ENCODE measurements at places on chromosomes 3 and 15.

- ATAC-seq, result no peak
Measured at GRCh38 chr3:176755552-176755951, 441.7 kb downstream of the TBL1XR1 start.

GRCh38 chr3:46485779-46486175 lies 12.0 kb upstream of the RTP3 start:
- ATAC-seq, result no peak

DNA sequence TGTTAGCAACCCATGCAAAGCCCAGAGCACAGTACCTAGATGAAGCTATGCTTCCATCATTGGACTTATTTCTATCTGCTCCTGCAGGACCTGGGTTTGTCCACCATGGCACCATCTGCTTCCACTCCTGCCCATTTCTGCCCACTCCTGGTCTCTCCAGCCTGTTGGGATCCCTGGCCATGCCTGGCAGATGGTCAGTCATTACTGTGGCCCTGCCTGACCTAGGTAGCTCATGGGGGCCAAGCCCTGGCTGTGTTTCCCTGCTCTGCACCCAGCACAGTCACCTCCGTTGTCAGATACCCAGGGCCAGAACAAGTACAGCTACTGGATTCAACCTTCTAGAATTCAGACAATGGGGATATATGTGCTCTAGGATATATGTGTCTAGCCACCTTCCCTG lies 185.8 kb upstream of the TLE3 start:
- no peak for ATAC-seq

DNA sequence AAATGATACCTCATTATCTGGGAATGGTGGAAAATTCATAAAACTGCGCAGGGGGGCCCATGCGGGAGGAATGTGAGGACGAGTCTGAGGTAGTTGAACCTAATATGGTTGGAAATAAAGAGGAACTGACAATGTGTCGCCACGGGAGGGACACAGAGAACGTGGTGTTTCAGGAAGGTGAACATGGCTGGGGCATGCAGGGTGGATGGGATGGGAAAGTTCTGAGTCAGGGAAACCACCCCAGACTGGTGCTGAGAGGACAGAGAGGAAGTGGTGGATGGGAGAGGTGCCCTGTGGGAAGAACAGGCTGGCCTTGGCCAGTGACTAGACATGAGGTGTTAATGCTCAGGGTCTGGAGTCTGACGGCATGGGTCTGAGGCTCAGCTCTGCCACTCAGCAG lies 137.1 kb upstream of the WNT5A start:
- no peak for ATAC-seq

- peak; percentile 55 for ATAC-seq
Measured at GRCh38 chr3:64133272-64133671, 92.0 kb downstream of the PRICKLE2 start.

DNA sequence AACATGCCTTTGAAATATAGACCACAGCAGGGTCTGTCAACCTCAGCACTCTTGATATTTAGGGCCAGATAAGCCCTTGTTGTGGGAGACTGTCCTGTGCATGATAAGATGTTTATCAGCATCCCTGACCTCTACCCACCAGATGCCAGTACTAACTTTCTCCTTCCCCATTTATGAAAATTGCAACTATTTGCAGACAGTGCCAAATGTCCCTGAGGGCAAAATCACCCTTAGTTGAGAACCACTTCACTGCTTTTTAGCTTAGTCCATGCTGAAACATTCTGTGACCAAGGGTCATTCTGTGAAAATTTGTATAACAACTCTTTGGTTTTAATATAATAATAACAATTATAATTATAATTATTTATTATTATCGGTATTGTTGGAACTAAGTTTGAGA lies 1032.4 kb downstream of the MCTP2 start:
- ATAC-seq, result no peak

DNA sequence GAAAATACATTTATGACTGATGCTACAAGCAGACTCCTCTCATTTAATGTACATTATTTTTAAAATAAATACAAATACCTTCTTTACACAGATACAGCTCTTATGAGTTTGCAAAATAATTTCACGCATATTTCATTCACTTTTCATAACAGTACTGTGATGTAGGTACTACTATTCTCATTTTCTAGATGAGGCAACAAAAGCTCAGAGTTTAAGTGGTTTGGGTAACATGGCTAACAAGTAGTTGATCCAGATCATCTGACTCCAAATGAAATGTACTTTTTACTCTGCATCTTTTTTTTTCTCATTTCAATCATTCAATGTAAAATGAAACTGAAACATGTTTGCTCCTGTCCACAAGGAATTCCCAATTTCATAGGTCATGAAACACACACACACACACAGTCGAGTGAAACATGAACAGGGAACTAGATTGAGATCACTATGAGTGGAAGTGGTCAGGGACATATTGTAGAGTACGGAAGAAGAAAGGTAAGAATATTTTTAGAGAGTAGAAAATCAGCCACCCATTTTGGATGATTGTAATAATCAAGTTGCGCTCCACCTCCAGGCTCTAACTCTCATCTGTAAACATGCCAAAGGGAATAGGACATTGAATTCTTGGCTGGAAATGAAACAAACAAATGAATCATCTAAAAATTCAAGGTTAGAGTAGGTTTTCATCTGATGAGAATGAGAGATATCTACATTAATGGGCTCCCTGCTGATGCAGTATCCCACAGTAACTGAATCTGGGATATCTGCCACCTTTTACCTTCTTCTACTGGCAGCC lies 92.4 kb downstream of the CLDN1 start:
- ATAC-seq, result peak; percentile 42

DNA sequence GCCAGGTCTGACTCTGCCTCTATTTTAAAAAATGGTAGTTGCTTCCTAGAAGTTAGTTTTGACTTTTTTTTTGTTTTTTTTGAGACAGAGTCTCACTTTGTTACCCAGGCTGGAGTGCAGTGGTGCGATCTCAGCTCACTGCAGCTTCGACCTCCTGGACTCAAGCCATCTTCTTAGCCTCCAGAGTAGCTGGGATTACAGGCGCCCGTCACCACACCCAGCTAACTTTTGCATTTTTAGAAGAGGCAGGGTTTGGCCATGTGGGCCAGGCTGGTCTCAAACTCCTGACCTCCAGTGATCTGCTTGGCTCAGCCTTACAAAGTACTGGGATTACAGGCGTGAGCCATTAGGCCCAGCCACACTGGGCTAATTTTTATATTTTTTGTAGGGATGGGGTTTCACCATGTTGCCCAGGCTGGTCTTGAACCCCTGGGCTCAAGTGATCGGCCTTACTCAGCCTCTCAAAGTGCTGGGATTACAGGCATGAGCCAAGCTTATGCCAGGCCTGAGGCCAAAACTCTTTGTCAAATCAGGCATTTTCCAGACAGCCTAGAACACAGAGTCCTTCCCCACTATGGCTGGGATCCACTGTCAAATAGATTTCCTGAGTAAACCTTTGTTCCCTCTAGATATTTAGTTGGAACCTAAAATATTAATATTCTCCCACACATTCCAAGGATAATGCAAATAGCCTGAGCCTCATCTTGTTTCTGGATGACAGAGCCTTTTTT lies 13.7 kb downstream of the C3orf62 start:
- no peak for ATAC-seq

DNA sequence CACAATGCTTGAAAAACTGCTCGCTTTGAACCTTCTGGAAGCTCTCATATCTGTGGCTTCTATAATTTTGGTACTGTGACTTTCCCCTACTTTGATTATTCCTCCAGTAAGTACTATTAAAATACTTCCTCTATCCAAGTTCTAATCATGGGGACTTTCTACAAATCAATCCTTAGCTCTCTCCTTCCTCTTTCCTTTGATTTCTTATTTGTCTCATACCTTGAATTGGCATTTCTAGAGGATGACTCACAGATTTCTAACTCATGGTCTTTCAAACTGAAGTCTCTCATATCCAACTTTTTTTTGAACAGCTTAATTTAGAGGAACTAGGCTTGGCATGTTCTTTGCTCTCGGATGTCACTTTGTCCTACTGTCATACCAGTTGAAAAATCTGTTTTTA lies 241.8 kb downstream of the TBC1D5 start:
- no peak for ATAC-seq

DNA sequence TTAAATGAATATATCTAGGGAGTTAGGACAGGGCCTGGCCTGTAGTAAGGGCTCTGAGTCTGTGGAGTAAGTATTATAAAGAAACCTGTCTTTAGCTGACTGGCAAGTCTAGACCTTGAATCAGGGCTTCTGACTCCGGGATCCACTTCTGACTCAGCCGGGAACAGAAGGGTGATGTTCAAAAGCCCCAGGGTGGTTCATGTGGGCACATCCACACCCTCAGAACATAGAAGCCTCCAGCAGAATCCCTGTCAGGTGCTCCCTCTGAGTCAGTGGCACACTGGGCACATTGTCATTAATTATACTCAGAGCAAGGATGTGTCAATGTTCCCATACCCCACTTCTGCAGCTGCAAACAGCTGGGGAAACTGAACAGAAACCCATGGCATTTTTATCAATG lies 26.7 kb upstream of the SNRK start:
- no peak for ATAC-seq

DNA sequence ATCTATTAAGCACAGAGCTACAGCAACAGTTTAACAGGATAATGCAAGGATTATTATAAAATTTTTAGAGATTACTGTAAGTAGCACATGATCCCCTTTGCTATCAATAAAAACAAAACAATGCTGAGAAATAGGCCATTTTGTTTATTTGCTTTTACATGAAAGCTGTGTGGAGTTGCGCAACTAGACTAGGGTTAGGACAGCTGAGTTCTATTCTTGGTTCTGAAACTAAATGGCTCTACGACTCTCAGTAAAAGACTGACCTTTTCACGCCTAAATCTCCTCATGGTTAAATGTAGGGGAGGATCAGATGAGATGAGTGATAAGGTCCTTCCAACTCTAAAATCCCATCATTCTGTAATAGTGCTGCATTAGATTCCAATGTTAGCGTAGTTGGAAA lies 25.0 kb downstream of the KCNMB2 start:
- no peak for ATAC-seq

GRCh38 chr3:68892297-68892696 lies 40.0 kb downstream of the TAFA4 start:
- no peak for ATAC-seq

- ATAC-seq, result no peak
Measured at GRCh38 chr15:59384507-59384906, 11.8 kb upstream of the MYO1E start.
